ENCODE measurements at places on chromosomes 5 and 9.
A peak's percentile ranks its signal among the peaks of the same experiment; 100 is the strongest.

DNA sequence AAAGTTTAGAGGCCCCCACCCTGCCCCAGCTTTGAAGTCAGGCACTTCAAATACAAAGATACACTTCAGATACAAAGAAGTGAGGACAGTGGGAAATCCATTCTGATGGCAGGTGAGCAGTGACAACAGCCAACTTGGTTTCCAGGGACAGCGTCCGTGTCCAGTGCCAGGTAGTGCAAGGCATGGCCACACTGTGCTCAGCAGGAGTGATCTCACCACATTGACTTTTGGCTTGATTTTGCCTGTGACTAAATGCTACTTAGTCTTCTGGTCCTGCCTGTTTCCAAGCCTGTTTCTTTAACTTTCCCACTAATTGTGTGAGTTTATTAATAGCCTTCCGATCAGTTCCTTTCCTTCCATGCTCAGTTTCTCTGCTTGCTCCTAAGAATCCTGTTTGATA lies 72.6 kb upstream of the PALM2AKAP2 start:
- DNase-seq: no peak

DNA sequence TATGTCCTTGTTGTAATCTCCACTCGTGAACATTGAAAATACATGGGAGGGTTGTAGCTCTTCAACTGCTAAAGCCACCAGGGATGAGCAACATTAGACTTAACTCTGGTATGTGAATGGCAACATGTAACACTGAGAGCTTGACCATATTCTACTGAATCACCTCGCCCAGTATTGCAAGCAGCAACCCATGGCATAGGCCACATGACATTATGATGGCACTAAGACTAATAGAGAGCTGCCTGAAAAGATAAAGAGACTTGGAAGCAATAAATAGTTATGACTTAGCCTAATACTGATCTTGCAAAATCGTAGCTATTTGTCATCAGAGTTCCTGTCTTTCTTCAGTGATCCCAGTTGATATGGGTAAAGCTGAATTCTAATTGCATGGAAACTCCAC lies 108.4 kb upstream of the NREP start:
- DNase-seq: no peak

DNA sequence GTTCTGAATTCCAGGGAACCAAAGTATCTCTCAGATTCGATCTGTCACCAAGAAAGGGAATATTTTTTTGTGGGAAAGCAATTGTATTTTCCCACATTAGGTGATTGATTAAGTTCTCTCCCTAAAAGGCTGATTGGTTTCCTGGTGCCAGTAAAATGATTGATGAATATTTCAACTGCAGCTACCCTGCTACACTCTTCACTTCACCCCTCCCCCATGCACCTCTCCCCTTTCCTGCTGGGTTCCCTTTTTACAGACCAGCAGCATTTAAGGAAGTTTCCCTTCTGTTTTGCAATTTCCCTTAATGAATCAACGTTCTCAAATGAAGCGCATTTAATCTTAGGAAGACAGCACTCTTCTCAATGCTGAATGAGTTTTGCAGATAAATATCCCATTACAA lies 13.1 kb downstream of the NR6A1 start:
- no peak for DNase-seq

DNA sequence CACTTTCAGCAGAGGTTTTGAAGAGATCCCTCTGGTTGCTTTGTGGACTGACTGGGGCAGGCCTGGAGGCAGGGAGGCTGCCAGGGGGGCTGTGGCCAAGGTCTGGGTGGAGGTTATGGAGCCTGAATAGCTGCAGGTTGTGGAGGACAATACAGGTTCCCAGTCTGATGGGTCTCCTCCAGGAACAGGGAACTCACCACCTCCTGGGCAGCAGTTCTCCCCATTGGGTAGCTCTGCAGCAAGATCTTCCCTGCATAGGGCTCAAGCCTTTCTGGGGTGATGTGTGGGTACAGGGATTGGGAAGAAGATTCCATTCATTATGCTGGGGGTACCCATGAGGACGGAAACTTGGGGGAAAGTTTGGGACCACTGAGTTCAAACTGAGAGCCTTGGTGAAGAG lies 6.8 kb downstream of the AQP3 start:
- DNase-seq: no peak

- DNase-seq: no peak
These were observed 124.7 kb upstream of the TBC1D2 start for GRCh38 chr9:98380065-98380681.

- no peak for DNase-seq
These were observed 8.4 kb downstream of the CNOT8 start for GRCh38 chr5:154866841-154867240.

DNA sequence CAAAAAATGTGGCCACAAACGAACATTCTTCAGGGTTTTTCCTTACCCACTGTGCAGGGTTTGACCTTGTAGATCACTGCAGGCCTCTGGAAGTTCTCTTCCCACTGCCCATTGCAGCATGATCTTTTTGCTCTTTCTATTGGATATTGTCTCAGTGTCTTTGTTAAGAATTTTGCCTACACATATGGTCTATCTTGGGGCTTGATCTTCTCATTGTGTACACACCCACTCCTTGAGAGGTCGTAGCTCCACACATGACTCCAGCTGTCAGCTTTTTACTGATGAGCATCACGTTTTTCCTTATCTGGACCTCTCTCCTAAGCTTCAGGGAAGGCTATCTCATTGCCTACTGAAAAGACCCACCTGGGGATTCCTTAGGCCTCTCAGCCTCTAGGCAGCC lies 3.0 kb upstream of the GLRX start:
- no peak for DNase-seq

- no peak for DNase-seq
These were observed 615.6 kb downstream of the EBF1 start for GRCh38 chr5:158484150-158484549.

DNA sequence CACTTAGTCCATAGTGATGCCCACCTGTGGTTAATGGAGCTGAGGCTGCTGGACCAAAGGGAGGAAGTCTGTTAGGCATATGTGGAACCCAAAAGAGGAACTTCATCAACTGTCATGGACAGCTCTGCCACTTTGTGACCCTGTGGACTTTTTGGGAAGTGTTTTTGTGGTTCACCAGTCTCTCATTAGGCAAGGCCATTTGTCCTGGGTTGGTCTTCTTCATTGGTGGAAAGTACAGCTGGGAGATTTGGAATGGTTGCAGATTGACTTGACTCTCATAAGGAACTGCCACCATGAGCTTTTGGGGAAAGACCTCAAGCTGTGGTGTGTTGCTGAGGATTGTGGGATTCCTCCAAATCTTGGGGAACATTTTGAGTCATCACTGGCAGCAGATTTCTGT lies 31.9 kb upstream of the IL12B start:
- DNase-seq: no peak

DNA sequence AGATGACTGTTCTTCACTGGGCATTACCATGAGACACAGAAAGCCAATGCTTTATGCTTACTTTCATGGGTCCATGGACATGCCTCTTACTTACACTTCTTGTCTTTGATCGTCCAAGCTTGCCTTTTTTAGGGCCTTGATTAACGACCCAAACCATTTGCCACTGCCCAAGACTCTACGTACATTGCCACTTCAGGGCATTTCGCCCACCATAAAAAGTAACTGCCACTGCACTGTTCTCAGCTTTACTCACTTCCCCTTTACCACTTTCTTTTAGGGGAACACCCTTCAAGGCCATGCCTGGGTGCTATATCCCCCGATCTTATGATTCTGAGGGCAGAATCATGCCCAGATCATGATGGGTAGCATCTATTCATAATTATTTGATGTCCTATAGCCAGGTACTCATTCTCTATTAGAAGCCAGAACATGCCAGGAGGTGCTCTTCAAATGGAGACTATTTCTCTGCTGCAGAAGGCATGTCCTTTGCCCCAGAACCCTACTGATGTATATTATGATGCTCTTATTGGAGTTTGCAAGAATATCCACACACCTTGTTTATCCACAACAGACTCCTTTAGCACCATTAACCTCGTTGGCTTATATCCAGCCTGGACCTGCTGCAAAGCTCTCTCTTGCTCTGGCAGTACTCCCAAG lies 64.1 kb upstream of the RAD23B start:
- no peak for DNase-seq

DNA sequence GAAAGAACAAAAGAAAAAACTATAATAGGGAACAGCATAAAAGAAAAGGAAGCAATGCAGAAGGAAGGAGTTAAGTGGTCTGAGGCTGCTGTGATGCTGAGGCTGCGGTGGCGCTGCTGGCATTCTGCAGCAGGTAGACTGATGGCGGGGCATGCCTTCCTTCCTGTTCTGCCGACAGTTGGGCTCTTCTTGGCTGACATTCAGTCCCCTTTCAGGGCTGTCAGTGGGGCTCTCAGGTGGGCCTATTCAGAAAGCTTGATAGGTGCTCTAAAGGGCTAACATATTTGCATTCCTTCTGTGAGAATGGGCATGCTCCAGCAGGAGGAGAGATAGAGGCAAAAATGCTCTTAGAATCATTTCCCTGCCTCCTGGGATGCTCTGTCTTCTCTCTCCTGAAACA lies 5.1 kb upstream of the CLINT1 start:
- DNase-seq: no peak

- no peak for DNase-seq
These were observed 9.0 kb upstream of the RAD23B start for GRCh38 chr9:107274096-107274495.

DNA sequence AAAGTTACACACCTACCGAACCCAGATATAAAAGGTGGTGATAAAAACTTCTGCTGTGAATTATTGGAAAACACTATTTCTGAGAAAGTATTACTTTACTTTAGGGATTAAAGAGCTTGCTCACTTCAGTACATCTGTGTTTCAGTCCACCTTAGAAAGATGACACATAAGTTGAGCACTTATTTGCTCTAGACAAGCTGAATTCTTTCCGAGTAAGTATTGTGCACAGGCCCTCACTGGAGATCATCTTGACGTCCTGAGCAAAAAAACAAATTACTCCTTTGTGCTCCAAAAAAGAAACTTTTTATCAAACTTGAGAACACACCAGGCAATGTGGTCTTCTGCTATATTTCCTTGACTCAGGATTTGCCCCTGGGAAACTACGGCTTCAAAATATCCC lies 231.0 kb upstream of the GRAMD2B start:
- DNase-seq: no peak

DNA sequence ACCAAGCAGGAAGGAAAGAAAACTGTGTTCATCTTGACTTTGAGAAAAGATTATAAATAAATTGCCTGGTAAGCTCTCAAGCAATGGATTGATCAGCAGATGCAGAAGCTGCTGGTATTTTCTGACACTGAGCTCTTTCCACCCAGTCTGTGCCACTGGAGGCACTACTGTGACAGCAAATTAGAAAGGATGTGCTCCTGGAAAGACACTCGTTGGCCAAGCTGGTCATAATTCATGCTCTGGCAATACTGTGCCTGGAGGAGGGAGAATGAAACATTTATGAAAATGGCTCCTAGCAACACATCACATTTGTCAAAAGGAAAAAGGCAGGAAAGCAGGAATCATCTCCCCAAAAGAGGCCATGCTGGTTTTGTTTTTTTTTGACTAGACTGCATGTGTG lies 84.2 kb downstream of the CAVIN4 start:
- no peak for DNase-seq

GRCh38 chr9:4301296-4301695 lies 1.4 kb upstream of the GLIS3 start:
- no peak for DNase-seq

GRCh38 chr9:30519166-30519565 lies 1865.3 kb upstream of the ACO1 start:
- no peak for DNase-seq

GRCh38 chr5:113663879-113664541 lies 150.5 kb downstream of the YTHDC2 start:
- peak; percentile 28 for DNase-seq

DNA sequence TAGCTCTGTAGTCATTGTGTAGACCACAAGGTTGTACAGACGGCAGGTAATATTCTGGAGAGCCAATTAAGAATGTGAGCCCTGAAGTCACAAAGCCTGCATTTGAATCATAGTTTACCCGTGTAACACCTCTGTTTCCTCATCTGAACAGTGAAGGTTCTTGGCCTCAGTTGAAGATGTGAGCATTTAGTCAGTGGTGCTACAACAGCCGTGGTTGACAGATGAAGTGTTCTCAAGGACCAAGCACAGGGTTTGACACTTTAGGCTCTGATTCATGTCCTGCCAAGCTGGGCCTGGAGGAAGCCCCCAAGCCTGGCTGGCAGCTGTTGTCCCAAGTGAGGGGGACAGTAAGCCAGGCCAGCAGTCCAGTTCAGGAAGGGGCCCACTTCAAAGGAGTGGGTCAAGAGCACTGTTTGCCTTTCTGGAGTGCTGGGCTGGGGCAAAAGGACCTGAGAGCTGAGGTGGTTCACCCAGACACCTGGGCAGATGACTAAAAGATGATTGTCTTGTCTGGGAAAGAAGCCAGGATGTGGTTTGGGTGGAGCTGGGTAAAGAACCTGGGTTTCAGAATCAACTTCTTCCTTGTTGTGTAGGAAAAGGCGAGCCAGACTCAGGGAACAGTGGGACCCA lies 20.7 kb downstream of the FAXDC2 start:
- peak; percentile 34 for DNase-seq

DNA sequence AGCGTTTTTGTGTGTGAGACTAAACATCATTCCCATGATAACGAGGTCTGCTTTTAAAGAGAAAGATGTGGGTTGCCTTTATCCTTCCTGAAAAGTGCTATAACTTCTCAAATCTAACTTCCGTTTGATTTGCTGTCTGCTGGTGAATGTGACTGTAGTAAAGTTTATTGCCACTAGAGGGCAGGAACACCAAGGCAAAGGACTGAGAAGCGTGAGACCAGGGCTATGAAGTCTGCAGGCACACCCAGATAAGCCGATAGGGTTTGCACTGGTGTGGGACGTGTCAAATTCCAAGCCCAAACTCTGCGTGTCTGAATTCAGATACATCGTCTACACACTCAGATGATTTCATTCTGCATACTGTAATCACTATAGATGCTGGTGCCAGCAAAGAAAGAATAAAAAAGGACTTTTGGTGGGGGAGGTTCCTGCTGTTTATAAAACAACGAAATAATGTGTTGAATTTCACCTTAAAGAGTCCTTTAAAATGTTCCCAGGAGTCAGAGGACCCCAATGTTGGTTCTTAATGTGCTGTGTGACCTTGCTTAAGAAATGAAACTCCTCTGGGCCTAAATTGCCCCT lies 87.2 kb downstream of the PTTG1 start:
- DNase-seq: peak; percentile 89

GRCh38 chr5:132300577-132301343 lies 6.6 kb downstream of the SLC22A4 start:
- DNase-seq: no peak

Measured in CD4-positive, alpha-beta T cell treated with Interleukin-21 for 1 hour (primary cell).